SHP77 treated with DMSO at 0.1 percent for 48 hours (cell line): ENCODE measurements at places on chromosomes 12 and 14.

DNA sequence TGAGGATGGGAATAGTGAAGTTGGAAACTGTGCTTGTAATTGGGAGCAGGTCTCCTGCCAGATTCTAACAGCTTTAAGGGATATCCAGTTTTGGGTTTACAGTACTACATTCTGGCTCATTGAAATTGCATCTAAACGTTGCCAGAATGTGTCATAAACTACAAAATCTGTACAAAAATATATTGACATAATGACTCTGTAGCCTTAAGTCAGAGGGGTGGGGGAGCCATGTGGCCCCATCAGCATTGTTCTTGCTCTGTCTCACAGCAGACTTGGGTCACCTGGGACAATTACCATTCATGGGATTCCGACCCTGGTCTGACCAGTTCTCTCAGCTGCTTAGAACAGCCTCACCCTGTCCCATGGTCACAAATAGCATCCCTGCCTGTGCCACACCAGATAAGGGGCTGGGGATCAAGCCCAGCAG is 43.3 kb upstream of the MED13L start:
- no peak for DNase-seq

DNA sequence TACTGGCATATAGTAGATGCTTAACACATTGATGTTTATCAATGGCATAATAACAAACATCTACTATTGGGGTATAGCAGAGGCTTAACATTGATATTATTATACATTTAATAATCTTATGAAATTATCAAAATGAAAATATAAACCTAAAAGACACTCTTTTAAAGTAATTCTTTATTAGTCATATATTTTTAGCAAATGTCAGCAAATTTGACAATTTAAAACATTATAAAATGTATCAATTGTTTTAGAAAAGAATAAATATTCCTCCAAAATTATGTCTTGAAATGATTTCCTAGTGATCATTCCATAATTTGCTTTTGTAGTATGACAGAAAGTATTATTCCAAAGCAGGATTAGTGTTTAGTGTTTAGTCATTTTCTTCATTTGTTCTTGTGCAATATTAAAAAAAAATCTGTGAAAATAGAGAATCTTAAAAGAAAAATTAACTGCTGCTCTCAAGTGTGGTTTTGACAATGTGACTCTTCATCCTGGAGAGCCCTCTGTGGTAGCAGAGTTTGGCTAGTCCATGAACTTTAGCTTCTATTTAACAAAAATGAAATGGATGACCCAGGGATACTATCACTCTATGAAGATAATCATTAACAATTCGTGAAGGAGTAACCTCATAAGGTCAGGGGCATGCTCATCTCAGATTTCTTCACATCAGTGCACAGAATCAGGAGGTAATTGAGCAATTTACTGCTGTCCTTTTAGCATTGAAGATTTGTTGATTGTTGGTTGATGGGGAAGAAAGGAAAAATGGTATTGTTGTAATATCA is 1018.5 kb downstream of the LRFN5 start:
- DNase-seq: no peak

GRCh38 chr14:51957950-51958349 is 31.4 kb upstream of the RTRAF start:
- no peak for DNase-seq

GRCh38 chr12:57309420-57309819 is 58.4 kb upstream of the STAC3 start:
- DNase-seq: no peak

DNA sequence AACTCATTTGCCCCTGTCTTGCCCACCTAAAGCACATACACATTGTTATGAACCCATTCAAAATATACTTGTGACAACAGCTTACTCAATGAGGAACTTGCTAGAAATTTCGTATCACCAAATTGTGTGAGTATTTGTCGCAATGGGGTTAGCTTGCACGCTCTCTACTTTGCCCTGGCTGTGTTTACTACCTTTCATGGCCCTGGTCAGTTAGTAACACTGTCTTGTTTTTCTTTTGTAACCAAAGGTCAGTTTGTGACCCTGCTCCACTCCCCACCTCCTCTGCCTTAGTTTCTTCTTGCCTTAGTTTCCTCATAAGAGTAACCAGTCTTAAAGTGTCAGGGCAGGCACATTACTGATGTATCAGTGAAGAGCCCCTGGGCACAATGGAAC is 205.8 kb upstream of the EEA1 start:
- no peak for DNase-seq

- no peak for DNase-seq
Observed at GRCh38 chr14:32374155-32374554, 45.1 kb downstream of the AKAP6 start.

DNA sequence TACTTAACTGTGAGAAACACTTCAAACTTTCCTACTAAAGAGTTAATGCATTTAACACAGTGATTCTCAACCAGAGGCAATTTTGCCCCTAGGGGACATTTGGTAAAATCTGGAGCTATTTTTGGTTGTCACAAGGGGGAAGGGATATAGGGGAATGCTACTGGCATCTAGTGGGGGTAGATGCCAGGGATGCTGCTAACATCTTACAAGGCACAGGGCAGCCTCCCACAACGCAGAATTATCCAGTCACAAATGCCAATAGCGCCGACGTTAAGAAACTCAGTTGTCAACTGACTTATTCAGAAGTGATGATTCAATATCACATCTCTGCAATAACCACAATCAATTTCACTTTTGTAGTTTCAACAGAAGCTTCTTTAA is 2.0 kb downstream of the EEA1 start:
- DNase-seq: no peak

DNA sequence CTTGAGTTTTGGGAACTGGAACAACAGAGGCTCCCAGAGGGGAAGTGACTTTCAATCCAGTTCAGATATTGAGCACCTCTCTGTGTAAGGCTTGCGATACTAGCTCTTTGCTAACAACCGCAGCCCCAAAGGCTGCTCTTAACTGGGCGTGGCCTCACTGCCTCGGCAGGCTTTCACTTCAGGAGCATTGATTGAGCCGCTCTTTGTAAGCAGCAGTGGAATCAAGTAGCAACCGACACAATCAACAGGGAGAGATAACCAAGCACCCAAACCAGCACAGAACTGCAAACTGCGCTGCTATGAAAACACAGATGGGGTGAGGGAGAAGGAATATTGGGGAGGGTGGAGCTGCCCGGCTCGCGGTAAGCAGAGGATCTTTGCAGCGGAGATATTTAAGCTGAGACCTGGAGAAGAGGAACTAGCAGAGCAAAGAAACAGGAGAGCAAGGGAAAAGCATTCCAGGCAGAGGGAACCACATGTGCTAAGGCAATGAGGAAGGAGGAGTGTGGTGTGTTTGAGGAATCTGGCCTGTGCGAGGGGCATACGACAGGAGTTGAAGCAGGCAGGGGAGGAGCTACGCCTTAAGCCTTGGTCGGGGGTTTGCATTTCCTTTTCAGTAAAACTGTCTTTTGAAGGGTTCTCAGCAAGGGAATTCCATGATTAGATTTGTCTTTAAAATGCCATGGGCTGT is 17.3 kb upstream of the YY1 start:
- no peak for DNase-seq

DNA sequence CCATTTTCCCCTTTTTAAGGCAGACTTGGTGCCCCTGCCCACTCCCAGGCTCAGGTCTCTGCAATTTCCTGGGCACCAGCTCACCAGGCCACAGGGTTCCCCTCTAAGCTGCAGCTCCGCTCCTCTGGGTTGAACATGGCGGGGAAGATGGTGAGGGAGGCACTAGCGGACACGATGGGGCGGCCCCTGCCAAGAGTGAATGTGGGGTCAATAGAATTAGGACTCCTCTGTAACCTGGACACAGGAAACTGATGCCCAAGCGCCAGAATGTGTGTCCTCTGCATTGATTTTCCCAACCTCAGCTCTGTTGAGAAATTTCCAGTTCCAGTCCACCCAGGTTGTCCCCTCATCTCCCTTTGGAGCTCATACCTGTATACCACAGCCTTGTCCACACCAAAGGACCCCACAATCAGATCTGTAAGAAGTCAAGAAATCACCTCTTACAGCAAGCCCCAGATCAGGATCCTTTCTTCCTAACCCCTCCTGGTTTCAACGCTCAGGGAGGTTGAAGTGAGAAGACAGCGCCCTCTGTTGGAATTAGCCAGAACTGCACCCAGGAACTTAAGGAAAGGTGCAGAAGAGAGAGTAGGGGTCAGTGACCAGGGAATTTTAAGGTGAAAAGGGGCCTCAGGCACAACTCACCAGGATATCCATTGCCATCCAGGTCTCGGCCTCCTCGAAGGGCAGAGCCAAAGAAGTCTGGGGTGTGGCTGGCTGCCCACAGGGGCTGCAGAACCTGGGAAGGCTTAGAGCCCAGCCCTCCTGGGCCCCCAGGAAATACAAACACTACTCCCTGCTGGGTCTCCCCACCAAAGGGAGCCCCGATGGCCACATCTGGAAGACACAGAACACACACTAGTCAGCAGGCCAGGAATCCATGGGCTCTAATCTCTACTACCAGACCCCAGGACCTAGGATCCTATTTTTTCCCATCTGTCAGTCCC is 14.7 kb downstream of the ITGA5 start:
- peak; percentile 5 for DNase-seq

DNA sequence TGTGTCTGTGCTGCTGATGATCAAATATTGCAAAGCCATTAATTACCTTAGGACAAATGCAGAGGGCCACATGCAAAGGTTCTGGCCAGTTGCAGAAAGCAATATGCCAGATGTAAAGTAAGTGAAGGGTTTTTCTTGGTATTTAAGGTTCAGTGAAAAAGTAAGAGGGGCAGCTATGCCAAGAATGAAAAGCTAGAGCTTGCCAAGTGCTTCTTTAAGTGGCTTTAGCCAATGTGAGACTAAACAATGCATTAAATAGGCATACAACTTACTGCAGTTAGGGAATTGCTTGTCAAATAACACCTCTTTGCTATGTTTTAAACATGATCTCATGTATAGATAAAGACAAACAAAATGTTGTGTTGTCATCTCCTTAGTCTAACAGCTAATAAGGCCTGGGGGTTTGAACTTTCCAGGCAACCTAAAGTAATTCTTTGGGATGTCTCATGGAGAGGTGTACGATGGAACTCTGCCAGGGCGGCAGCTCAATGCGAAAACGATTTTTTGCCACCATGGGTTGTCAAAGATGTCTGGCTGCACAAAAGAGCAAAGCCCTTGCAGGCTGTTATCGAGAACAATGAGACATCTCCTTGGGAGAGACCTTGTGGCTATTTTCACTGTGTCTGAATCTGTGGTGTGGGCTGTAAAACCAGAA is 12.0 kb downstream of the IGF1 start:
- DNase-seq: no peak

DNA sequence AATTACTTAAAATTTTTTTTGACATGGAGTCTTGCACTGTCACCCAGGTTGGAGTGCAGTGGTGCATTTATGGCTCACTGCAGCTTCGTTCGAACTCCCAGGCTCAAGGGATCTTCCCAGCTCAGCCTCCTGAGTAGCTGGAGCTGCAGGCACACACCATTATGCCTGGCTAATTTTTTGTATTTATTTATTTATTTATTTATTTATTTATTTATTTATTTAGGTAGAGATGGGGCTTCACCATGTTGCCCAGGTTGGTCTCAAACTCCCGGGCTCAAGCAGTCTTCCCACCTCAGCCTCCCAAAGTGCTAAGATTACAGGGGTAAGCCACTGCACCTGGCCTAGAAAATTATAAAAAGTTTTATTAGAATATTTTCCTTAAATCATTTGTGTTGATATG is 73.6 kb downstream of the DACT1 start:
- no peak for DNase-seq
